NCI-H774 (cell line): ENCODE measurements at places on chromosomes 7 and 10.

GRCh38 chr10:18687195-18687594 lies 28.0 kb downstream of the ARL5B start:
- DNase-seq, result no peak

- DNase-seq, result no peak
These were observed 382 bp downstream of the DIP2C start for GRCh38 chr10:689121-689451.

DNA sequence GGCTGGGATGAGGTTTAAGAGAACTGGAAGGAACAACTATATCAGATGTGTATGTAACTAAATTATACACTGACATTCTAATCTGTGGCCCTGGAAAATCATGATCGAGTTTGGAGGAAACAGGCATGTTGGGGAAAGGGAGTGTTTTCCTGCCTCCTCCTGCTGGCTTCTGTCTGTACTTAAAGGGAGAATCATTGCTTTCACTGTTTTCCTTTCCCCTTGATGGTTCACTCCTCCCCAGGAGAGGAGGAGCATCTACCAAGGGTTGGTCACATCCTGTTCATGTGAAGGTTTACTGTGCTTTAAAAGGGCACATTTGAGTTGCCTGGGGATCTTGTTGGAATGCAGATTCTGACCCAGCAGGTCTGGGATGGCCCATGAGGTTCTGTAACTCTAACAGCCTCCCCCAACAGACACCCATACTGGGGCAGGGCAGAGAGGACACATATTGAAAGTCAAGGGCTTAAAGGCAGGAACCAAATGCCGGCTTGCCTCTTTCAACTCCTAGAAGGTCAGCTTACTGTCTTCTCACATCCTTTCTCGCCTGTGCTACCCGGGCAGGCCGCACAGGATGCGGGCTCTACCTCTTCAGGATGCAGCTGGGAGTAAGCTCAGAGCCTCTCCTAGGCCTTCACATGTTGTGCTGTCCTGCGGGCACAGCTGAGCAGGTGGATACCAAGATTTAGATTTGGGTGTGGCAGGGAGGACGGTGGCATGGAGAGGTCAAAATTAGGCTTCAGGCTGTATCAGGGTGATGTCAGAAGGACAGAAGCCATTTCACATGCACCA lies 694.8 kb downstream of the KCNMA1 start:
- no peak for DNase-seq

DNA sequence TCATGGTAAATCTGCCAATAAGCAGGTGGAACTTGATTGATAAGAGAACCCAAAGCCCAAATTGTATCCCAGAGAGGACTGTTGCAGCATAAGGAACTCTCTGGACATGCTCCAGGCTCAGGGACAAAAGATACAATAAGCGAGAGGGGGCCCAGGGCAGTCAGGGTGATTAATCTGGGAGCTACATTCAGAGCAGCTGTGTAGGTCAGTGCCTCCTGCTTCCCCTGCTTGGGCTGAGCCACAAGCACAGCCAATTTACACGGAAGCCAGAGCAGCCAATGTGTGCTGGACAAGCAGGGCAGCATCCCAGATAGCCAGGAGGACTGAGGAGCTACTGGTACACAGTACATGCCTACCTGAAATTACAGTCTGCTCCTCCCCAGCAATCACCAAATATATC lies 24.2 kb downstream of the MYPN start:
- no peak for DNase-seq

- DNase-seq, result no peak
These were observed 147.1 kb upstream of the PRSS1 start for GRCh38 chr7:142602183-142602582.

- DNase-seq, result no peak
These were observed 76.4 kb downstream of the MAGI2 start for GRCh38 chr7:79377097-79377496.

DNA sequence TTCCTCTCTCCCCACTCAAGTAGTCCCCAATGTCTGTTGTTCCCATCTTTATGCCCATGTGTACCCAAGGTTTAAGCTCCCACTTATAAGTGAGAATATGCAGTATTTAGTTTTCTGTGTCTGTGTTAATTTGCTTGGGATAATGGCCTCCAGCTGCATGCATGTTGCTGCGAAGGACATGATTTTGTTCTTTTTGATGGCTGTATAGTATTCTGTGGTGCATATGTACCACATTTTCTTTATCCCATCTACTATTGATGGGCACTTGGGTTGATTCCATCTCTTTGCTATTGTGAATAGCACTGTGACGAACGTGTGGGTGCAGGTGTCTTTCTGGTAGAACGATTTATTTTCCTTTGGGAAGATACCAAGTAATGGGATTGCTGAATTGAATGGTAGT lies 170.2 kb upstream of the AUTS2 start:
- DNase-seq, result no peak

GRCh38 chr7:87100326-87100725 lies 40.9 kb upstream of the ELAPOR2 start:
- DNase-seq, result no peak

DNA sequence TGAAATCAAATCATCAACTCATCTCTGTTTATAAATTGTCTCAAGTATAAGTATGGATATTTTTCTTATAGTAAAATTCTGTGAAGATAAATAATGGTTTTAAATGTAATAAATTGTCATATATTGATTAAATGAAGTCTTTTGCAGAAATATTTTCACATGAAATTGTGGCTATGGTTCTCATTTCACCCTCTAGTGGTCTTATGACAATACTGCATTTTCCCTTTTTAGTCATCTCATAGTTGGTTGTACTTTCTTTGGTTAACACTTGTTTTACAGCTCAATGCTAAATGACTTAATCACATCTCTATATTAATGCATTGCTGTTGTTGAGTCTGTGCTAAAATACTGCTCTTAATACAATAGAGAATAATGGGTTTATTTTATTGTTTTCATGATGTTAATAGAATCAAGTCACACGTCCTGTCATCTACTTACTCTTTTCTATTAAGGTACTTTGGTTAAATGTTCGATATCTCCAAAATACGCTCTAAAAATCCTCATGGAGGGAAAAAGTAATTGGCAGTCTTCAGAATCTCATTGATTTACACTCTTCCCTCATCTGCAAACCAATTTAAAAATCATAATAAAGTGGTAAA lies 38.0 kb upstream of the CACNA2D1 start:
- peak; percentile 11 for DNase-seq

DNA sequence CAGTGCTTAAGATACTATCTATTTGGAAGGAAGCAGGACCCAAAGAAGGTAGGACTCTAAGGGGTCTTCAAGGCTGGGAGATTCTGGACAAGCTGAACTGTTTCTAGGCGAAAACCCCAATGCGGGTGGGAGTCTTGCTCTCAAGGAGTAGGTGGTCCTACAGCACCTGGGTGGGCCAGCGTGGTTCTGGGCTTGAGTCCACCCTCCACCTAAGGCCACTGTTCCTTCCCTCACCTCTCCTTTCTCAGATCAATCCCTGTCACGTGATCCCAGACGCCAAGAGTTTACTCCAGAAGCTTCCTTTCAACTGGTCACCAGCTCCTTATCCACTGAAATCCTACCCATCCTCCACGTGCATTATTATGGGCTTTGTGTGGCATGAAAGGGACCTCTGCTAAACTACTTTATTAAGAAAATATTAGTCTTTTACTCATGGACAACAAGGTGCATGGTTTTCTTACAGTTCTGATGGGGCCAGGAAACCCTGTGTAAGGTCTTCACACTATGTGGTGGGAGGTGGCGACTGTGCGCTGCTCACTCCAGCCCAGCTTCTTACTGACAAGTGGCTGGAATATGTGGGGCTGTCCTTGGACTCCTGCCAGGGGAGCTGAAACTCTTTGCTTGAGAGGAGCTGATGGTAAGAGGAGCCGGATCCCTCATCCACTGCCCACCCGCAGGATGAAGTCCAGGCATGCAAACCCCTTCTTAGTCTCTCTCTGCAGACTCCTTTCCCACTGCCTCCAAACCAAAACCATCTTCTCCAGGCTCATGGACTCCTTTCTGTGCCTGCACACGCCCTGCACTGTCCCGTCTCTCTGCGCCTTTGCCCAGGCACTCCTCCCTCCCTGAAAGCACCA lies 1.6 kb downstream of the ZNF746 start:
- no peak for DNase-seq

- no peak for DNase-seq
These were observed 108.3 kb upstream of the FAM20C start for GRCh38 chr7:83861-84632.

DNA sequence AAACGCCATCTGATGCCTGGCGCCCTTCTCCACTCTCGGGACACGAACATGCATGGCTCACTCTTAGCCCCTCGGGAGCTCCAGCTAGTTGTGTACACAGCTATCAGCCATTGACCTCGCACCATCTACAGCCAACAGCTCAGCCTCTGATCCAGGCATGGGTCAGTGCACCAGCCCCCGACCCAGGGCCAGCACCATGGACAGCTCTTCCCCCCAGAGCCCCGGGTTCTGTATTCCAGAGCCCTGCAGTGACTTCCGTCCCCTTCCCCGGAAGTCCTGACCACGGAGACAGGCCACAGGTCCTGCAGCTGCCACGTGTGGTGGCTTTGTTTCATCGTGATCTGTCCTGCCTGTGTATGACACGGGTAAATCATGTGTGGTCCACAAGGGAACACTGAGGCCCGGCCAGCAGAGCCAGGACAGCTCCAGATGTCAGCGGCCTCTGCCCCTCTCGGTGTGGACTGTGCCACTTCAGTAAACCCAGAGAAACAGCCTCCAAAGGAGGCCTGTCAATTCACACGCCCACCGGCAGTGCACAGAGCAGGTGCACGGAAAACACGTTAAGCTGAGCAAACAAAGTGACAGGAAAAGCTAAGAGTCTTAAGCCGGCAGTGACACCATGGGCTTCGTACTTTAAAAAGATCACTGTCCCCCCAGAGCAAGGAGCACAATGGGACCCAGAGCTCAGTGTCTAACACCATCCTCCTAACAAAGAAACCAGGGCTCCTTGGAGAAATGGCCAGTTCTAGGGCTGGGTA lies 13.0 kb downstream of the STK32C start:
- DNase-seq, result no peak

DNA sequence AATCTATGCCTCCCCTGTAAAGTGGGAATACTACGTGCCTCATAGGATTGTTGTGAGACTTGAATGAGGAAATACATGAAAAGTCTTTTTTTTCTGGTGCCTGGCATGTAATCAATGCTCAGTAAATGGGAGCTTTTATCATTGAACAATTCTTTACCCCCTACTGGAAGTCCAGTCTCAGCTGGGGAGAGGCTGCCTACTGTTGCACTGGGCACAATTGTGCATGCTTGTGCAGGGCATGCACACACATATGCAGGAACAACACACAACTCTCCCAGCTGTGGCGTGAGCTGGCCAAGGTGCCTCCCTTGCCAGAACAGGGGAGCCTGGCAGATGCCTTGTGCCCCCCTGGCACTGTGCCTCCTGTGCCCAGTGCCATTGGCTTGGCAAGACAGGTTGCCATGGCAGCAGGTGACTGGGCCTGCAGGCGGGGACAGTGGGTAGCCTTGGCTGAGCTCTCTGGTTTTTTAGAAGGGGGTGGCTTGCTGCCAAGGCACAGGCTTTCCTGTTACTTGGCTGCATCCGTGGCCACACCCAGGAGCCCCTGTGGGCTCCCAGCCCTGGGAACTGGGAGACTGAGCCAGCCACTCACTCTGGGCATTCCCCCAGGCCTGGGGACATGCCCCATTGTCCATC lies 16.1 kb upstream of the PALD1 start:
- DNase-seq, result peak; percentile 43

DNA sequence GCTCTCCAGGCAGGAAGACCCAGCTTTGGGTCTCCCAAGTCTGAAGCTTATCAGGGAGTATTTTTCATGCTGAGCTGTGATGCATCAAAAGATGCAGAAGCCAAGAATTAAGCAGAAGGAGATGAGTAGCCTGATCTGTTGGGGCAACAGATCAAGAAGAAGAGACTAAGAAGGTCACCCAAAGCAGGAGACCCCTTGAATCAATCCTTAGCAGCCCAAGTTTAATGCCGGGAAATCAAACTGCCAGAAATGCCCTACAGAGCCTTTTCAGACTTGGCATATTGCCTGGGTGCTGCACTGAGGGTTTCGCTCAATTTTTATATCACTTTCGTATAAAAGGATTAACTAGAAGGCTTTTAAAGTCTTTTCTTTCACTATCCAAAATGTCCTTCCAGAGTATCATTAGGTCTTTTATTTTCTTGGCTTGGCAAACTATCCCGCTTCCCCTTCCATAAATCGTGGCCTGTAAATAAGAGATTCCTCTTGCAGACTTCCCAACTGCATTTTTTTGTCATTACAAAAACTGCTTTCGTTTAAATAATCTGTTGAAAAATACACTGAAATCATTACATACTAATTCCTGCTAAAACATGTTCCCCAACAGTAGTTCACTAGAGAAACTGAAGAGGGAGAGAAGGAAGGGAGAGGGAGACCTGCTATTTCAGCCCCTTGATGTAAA lies 49.0 kb upstream of the STK17A start:
- DNase-seq, result no peak

DNA sequence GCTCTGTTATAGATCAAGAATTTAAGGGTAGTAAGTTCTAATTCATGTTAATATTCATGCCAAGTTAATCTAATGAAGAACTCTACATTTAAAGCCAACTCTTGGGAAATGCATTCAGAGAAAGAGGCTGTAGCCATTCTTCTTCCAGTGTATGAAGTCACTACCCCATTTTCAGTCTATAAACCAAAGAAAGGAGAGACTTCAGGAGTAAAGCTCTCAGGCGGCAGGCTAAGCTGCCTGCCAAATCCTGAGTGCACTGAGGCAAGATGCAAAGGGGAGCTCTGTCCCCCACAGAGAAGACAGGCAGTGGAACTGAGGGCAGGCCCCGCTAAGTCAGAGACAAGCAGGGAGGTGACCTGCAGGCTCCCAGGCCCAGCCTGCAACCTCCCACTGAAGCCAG lies 41.5 kb downstream of the SLIT1 start:
- DNase-seq, result no peak

- DNase-seq, result no peak
These were observed 23.1 kb downstream of the TYW1 start for GRCh38 chr7:67019562-67020390.

DNA sequence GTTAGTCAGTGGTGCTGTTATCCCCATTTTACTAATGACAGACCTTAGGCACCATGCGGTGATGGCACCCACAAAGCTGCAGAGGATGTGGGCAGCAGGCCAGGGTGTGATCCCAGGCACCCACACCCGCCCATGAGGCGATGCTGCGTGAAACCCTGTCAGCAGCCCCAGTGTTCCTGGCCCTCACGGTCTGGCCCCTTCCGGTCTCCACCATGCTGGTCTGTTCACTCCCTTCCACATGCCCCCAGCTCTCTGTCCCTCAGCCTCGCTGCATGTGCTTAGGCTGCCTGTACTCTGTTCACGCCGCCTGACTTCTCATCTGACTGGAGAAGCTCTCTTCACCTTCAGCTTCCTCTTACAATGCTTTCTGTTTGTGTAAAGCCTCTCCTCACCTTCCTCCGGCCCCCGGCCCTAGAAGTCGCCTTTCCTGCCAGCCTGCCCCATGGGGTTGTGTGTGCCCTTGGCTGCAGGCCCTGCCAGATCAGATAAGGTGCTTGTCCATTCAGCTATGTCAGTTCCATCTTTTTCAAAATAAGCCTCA lies 17.6 kb upstream of the ORAI2 start:
- DNase-seq, result no peak

GRCh38 chr10:71010730-71011129 lies 122.4 kb upstream of the PCBD1 start:
- DNase-seq, result no peak
